ENCODE measurements at places on chromosomes 4 and X. TPM values are rescaled to one million over a fixed set of nuclear protein-coding genes. Genes with fewer than 3 reads are reported as not detected.

Gene NXF3
- total RNA-seq = not detected

Gene RNF150
- total RNA-seq = 0.02 TPM

Gene GLRB
- not detected for total RNA-seq

Gene CYLC1
- total RNA-seq = not detected

Gene SMAD1
- 1.7 TPM for total RNA-seq

DNA sequence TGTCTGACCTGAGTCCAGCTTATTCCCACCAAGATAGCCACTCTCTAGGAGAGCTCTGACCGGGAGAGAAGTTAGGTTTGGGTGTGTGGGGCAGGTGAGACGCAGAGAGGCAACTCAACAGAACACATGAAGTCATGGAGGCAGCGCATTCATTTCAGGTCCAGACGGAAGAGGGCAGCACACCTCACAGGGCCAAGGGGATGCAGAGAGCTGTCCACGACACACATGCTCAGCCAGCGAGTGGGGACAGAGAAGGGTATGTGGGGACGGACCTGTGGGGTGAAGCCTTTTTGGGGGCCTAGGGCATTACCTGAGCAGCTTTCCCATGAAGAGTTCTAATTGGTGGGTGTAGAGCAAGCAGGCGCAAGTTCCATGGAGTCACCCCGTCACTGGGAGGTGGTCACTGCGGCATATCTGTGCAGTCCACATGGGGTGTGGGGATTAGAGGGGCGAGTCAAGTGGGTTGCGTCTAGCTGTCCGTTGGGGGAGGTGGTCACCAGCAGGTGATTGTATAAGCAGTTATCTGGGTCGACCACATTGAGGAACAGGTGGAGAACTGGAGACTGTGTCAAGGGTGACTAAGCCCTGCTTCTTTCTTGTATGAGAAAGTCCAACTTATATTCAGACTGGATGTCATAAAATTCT, 24.3 kb upstream of the UXT start:
- no peak for DNase-seq
- no peaks in the 10 kb centered on the region for H3K4me1 ChIP-seq

DNA sequence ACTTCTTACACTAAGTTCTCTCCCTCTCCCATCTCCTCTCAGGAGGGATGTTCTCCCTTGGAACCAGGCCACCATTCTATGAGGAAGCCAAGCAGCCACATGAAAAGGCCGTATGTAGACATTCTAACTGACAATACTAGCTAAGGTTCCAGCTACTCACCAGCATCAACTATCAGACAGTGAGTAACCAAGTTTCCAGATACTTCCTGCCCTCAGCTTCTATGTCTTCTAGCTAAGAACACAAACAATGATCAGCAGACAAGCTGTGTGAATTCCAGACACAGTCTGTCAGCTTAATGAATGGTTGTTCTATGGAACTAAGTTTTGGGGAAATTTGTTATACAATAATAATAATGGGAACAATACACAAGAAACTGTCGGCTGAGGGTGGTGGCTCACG, 50.8 kb downstream of the SMIM14 start:
- H3K27me3 ChIP-seq = no peaks in the 10 kb centered on the region
- DNase-seq = no peak
- no peaks in the 10 kb centered on the region for H3K4me1 ChIP-seq
- no peak overlapping the region for H3K4me3 ChIP-seq
- H3K27ac ChIP-seq = no peak overlapping the region

DNA sequence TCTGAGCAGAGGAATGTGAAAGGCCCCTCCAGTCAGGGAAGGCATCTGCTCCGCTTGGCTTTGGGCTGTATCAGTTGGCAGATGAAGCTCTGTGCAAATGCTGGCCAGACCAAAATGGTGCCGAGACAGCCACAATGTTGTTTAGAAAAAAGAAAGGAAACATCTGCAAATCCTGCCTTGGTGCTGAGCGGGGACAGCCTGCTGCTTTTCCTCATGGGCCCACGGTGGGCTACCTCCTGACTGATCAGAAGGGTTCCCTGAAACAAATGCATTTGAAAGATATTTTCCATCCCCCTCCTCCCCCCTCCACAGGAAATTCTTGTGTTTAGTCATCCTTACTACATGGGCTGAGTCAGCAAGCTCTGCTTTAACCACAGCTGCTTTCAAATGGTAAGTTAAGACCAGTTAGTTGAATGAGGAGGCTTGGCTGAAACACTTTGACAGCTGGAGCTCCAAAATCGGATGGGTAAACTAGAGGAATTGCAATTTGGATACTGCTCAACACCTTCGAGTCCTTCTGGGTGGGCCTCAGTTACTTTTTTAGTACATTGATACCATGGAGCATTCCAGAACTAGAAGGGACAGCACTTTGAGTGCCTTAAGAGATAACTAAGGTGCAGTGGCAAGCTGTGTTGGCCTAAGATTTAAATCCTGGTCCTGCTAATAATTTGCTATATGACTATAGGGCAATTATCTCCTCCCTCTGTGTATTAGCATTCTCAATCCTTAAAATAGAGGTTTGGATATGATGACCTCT, 36.0 kb downstream of the PLAC1 start:
- no peak overlapping the region for H3K4me3 ChIP-seq
- no peaks in the 10 kb centered on the region for H3K36me3 ChIP-seq
- peaks cover 9% of the 10 kb centered on the region for H3K4me1 ChIP-seq

- H3K36me3 ChIP-seq = no peaks in the 10 kb centered on the region
- no peak for DNase-seq
- H3K4me3 ChIP-seq = no peak overlapping the region
- no peak overlapping the region for H3K27ac ChIP-seq
- peaks cover 5% of the 10 kb centered on the region for H3K4me1 ChIP-seq
These were observed 274.7 kb downstream of the CFAP299 start for GRCh38 chr4:80610199-80610598.

DNA sequence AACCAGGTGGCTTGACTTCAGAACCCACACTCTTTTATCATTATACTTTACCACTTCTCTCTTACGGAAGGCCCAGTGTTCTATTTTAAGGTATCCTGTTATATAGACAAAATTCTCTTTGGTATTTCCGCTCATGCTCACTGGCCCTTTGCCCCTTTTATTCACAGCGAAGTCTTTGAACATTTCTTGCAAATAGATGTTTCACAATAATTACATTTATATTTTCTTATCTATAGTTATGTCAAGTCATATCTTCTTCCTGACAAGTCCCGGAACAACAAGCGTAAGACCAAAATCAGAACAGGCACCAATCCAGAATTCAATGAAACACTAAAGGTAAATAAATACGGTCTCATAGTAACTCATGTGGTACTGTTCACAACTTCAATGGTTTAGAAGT, 102.0 kb downstream of the SYTL5 start:
- no peaks in the 10 kb centered on the region for H3K36me3 ChIP-seq
- no peak overlapping the region for H3K27ac ChIP-seq
- H3K4me1 ChIP-seq = peaks cover 1% of the 10 kb centered on the region
- DNase-seq = no peak

GRCh38 chr4:14333616-14334015, 668.7 kb upstream of the CPEB2 start:
- no peaks in the 10 kb centered on the region for H3K4me1 ChIP-seq
- H3K27me3 ChIP-seq = peaks cover under 1% of the 10 kb centered on the region
- H3K27ac ChIP-seq = no peak overlapping the region
- no peak for DNase-seq
- no peaks in the 10 kb centered on the region for H3K36me3 ChIP-seq
- H3K4me3 ChIP-seq = no peak overlapping the region

DNA sequence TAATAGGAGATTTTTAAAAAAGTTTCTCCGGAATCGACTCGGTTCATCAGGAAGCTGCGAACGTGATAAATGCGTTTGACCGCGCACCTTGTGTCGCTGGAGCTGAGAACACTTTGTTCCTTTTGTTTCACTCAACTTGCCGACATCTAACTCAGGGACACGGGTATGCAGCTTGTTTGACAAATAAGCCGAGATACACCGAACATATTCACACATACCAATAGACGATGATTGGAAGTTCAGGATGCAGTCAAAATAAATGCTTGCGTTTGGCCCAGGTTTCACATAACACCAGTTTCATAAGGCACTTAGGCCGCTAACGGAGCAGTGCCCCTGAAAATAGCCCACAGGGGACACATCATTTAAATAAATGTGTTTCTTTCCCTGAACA, 932 bp upstream of the SHISA3 start:
- H3K4me1 ChIP-seq = peaks cover 25% of the 10 kb centered on the region
- peak overlapping the region; percentile 71 for H3K4me3 ChIP-seq
- DNase-seq = no peak
- no peak overlapping the region for H3K27ac ChIP-seq

- H3K27me3 ChIP-seq = no peaks in the 10 kb centered on the region
- no peak overlapping the region for H3K4me3 ChIP-seq
- H3K27ac ChIP-seq = no peak overlapping the region
- peaks cover 13% of the 10 kb centered on the region for H3K36me3 ChIP-seq
- peak; percentile 4 for DNase-seq
These were observed 23.2 kb upstream of the AASDH start for GRCh38 chr4:56410247-56411062.

- peaks cover 17% of the 10 kb centered on the region for H3K4me1 ChIP-seq
- H3K36me3 ChIP-seq = peaks cover 2% of the 10 kb centered on the region
- no peak for DNase-seq
- no peak overlapping the region for H3K4me3 ChIP-seq
These were observed 95.8 kb upstream of the NAP1L5 start for GRCh38 chr4:88793475-88793874.

DNA sequence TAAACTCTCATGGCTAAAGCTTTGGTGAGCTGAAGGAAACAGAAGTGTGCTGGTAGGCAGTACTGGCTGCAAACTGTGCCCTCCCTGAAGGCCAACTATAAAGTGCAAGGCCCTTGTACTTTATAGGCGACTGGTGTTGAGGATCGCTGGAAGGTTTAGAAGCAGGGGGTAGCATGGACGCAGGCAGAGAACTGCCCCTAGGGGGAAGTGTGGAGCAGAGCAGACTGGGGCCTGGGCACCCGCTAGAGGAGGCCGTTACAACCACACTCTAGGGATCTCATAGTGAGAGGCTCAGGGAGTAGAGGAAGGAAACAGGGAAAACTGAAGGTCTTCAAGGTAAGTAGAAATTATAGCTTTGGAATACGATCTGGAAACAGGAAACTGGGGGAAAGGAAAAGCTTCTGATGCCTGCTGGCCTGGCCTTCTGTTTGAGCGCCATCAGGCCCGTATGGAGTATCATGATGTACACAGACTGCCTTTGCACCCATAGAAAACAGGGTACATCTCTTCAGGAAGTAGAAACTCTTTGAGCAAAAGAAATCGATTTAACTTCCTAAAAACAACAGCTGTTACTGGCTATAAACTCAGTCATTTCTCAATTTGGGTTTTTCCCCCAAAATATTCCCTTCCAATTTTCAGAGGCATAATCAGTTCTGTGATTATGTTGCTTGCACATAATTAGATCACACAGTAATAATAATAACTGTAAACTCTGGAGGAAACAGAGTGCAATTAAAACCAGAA, 23.9 kb upstream of the TMSB4X start:
- peaks cover 81% of the 10 kb centered on the region for H3K4me1 ChIP-seq
- no peaks in the 10 kb centered on the region for H3K27me3 ChIP-seq
- peaks cover 13% of the 10 kb centered on the region for H3K36me3 ChIP-seq
- peak overlapping the region; percentile 99 for H3K27ac ChIP-seq
- H3K4me3 ChIP-seq = peak overlapping the region; percentile 88
- peak; percentile 76 for DNase-seq

GRCh38 chr4:144699565-144699964, 53.6 kb downstream of the HHIP start:
- H3K36me3 ChIP-seq = no peaks in the 10 kb centered on the region
- no peak overlapping the region for H3K27ac ChIP-seq
- no peaks in the 10 kb centered on the region for H3K4me1 ChIP-seq
- no peak overlapping the region for H3K4me3 ChIP-seq
- H3K27me3 ChIP-seq = no peaks in the 10 kb centered on the region
- no peak for DNase-seq

DNA sequence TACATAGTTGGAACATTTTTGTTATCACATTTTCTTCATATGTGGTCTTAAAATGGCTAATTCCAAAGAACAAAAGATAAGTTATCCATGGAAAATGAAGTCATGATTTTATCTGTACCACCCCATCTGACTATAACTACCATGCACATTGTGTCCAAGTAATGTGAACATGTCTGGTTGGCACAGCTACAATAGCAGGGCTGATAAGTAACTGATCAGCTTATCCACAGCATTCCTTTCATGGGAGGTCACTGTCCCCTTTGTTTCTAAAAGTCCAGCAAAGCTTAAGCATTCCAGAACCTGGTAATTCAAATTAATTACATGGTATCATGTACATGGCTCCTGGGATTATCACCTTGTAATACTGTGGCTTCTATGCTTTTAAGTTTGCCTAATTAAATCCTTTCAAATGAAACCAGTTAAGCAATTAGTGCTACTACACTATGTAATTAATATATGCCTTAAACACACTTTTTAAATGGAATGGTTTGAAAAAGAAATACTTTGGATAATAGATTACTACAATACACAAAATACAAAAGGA, 21.1 kb upstream of the SORBS2 start:
- DNase-seq = no peak
- no peak overlapping the region for H3K27ac ChIP-seq
- peaks cover 5% of the 10 kb centered on the region for H3K27me3 ChIP-seq
- H3K36me3 ChIP-seq = no peaks in the 10 kb centered on the region
- no peaks in the 10 kb centered on the region for H3K4me1 ChIP-seq

- H3K27me3 ChIP-seq = no peaks in the 10 kb centered on the region
- H3K27ac ChIP-seq = no peak overlapping the region
- peaks cover 12% of the 10 kb centered on the region for H3K36me3 ChIP-seq
- no peaks in the 10 kb centered on the region for H3K4me1 ChIP-seq
These were observed 32.1 kb upstream of the GTPBP6 start for GRCh38 chrX:350534-351323.

DNA sequence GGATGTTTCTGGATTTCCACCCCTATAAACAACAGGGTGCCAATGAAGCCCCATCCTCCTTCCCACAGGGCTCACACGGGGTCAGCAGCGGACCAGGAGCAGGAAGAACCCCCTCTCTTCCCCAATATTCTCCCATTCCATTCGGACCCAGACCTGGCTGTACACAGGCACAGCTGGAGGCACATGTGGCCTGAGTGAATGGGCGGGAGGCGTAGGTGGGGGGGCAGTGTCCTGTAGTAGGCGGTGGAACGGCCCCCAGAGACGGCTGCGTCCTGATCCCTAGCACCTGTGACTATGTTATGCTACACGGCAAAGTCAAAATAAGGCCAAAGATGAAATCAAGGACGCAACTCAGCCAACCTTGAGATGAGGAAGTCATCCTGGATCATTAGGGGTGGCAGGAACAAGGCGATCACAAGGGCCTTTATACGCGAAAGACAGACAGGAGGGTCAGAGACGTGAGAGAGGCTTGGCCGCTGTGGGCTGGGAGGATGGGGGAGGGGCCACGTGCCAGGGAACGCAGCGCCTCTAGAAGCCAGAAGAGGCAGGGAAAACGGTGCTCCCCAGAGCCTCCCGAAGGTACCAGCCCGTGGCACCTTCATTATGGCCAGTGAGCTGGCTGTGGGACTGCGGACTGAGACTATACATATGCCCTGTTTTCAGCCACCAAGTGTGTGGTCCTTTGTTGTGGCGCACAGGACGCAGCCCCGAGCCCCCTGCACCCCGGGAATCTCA, 75.6 kb downstream of the WFS1 start:
- DNase-seq = no peak
- no peak overlapping the region for H3K4me3 ChIP-seq
- H3K36me3 ChIP-seq = no peaks in the 10 kb centered on the region
- no peaks in the 10 kb centered on the region for H3K4me1 ChIP-seq
- H3K27ac ChIP-seq = no peak overlapping the region

- no peaks in the 10 kb centered on the region for H3K36me3 ChIP-seq
- peaks cover 42% of the 10 kb centered on the region for H3K27me3 ChIP-seq
- H3K27ac ChIP-seq = no peak overlapping the region
- DNase-seq = no peak
- no peak overlapping the region for H3K4me3 ChIP-seq
These were observed 15.6 kb downstream of the SHOX start for GRCh38 chrX:646228-646495.

- H3K36me3 ChIP-seq = no peaks in the 10 kb centered on the region
- DNase-seq = no peak
- H3K4me1 ChIP-seq = no peaks in the 10 kb centered on the region
- no peaks in the 10 kb centered on the region for H3K27me3 ChIP-seq
These were observed 46.5 kb upstream of the FAT4 start for GRCh38 chr4:125268068-125268755.
